ENCODE measurements at places on chromosomes 1 and 21.

DNA sequence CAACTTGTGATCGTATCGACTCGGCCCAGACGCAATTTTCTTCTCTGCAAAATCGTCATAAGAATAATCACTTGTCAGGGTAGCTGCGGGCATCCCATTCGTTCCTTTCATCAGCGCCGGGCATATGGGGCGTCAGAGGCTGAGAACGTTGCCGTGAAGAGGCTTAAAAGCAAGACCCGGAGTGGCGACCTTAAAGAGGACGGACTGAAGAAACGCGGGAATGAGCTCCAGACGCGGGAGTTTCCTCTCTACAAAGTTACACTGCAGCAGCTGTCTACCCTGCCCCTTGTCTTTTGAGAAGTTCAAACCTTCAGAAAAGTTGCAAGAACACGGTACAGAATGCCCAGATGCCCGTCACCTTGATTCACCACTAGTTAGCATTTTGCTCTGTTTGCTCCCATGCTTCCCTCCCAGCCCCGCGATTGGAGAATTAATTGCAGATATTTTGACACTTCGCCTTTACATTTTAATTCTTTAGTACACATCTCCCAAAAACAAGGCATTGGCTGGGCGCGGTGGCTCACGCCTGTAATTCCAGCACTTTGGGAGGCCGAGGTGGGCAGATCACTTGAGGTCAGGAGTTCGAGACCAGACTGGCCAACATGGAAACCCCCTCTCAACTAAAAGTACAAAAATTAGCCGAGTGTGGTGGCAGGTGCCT lies 967 bp downstream of the CENPS start:
- no peak for DNase-seq

GRCh38 chr1:8356256-8357209 lies 38.6 kb downstream of the SLC45A1 start:
- DNase-seq = no peak

- no peak for DNase-seq
Measured at GRCh38 chr1:89732643-89733222, 88.1 kb upstream of the LRRC8D start.

- no peak for DNase-seq
Measured at GRCh38 chr1:29811247-29811646, 574.9 kb downstream of the PTPRU start.

GRCh38 chr1:229666585-229666984 lies 40.5 kb downstream of the URB2 start:
- no peak for DNase-seq

DNA sequence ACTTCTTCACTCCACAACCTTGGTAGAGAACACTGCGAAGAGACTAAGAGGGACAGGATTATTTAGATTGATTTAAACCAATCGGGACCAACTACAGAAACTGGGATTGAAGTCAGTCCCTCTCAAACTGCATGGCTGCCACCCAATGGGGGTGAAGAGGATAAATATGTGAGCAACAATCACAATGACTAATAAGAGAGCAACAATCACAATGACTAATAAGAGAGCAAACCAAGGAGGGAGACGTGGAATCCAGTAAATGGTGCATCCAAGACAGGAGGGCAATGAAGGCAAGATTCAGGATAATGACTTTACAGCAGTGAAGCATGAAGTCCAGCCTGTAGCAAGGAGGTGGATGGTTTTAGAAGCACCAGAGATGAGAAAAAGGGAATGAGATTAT lies 322.8 kb downstream of the TTLL7 start:
- no peak for DNase-seq

GRCh38 chr1:187490266-187490665 lies 661.5 kb downstream of the PLA2G4A start:
- no peak for DNase-seq

DNA sequence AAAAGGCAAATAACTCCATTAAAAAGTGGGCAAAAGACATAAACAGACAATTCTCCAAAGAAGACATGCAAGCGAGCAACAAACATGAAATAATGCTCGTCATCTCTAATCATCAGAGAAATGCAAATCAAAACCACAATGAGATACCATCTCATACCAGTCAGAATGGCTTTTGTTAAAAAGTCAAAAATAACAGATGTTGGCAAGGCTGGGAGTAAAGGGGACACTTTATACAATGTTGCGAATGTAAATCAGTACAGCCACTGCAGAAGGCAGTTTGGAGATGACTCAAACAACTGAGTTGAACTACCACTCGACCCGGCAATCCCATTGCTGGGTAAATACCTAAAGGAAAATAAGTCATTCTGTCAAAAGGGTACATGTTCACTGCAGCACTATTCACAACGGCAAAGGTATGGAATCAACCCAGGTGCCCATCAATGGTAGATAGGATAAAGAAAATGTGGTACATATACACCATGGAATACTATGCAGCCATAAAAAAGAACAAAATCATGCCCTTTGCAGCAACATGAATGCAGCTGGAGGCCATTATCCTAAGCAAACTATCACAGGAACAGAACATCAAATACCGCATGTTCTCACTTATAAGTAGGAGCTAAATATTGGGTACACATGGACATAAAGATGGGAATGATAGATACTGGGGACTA lies 25.9 kb downstream of the TSPAN2 start:
- no peak for DNase-seq

DNA sequence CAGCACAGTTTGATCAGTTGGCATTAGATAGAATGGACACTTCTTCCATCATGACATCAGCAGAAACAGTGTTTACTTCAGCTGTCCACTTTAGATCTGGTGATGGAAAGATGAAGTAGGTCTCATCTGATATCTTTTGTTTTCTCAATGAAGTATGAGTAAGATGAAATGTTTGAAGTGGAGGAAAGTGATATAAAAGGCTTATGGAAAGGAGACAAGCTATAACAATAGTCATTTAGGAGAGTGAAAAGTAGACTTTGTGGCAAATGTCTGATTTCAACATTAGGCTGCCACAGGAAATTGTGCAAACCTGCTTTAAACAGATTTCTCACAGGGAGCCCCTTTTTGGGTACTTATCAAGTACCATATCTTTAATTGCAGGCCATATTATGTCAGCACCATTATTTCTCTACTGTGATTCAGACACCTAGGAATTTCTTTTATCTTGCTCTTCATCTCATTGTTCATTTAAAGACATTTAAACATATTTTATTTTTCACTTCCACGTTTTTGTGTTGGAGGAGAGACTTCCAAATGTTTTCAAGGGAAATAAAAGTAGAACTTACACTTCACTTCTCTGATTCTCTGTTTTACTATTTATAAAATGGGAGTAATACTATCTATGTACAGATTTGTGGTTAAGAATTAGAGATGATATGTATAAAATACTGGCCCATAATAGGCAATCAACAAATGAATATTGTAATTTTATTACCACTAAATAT lies 18.1 kb downstream of the PDC start:
- DNase-seq = no peak

GRCh38 chr21:23743821-23744220 lies 1863.5 kb downstream of the MRPL39 start:
- DNase-seq = no peak

- no peak for DNase-seq
Measured at GRCh38 chr1:223669003-223669795, 3.7 kb upstream of the CAPN8 start.

DNA sequence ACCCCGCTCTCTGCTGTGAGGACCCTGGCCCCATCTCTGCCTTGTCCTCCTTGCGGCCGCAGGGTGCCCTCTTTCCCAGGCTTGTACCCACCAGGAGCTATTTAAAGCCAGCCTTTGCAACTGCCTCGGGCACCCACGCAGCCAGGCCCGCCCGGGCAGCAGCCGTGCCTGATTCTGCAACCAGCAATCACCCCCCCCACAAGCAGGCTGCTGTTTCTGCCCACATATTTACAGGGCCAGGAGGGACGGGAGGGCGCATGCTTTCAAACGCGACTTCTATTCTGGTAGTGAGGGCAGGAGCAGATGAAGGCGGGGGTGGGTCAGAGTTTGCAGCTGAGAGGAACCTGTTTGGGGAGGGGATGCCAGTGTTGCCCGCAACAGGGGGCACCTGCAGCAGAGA lies 13.6 kb downstream of the GABRD start:
- DNase-seq = no peak

DNA sequence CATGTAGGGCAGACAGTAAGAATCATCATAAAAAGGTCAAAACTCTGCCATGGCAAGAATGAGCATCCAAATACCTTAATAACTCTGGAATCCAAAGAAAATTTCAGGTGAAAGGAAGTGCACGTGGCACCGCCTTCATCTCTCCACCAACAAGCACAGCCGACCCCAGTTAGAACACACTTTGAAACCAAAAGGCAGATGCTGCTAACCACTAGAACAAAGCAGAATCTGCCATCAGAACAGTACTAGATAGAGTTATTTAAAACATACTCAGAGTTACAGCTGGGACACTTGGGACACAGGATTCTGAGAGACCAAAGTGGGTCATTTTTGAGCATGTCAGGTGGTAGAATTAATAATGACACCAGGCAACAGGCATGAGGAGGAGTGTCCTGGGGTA lies 106.7 kb upstream of the SOD1 start:
- DNase-seq = no peak

GRCh38 chr1:51651552-51651942 lies 34.7 kb downstream of the OSBPL9 start:
- DNase-seq = no peak

DNA sequence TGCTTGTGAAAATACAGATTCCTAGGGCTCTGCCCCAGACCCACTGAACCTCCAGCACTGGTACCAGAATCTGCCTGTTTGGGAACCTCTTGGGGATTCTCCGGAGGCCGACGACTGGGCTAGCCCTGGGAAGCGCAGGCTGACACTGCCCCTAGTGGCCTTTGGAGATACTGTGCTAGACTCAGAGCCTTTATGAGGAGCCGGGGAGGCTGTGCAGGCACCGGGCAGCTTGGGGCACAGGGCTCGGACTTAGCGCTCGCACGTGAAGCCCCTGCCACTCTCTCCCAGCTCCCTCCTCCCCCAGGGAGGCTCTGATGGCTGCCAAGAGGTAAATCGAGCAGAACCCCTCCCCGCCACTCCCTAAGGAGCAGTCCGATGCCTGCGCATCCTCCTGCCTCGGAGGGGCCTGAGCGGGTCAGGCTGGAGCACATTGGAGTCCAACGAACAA lies 144.6 kb upstream of the TNR start:
- no peak for DNase-seq
